Renal pelvis (tissue), 12 donors: ENCODE measurements at places on chromosomes 1 and 21. TPM values are rescaled to one million over a fixed set of nuclear protein-coding genes. Genes with fewer than 3 reads are reported as not detected.

EFHD2 gene
- 11.8 TPM for polyA plus RNA-seq

SELP gene
- polyA plus RNA-seq, result 4.9 TPM

MINDY1 gene
- 54.9 TPM for polyA plus RNA-seq

SERPINC1 gene
- not detected for polyA plus RNA-seq

RASSF5 gene
- polyA plus RNA-seq, result 5.0 TPM

KANK4 gene
- polyA plus RNA-seq, result 24.1 TPM

LACTBL1 gene
- not detected for polyA plus RNA-seq

ATP6V1G3 gene
- 8.4 TPM for polyA plus RNA-seq

PLA2G2E gene
- not detected for polyA plus RNA-seq

UTP25 gene
- 9.1 TPM for polyA plus RNA-seq

F13B gene
- not detected for polyA plus RNA-seq

C1orf198 gene
- polyA plus RNA-seq, result 91.2 TPM

DNAH14 gene
- polyA plus RNA-seq, result 19.0 TPM

DEPDC1 gene
- 14.3 TPM for polyA plus RNA-seq

XCL2 gene
- not detected for polyA plus RNA-seq

LRRC7 gene
- 4.7 TPM for polyA plus RNA-seq

RNU1-1 gene
- polyA plus RNA-seq, result not detected

LRRC52 gene
- not detected for polyA plus RNA-seq

OR2L2 gene
- polyA plus RNA-seq, result 0.10 TPM

HTR6 gene
- 2.7 TPM for polyA plus RNA-seq

ADGRL4 gene
- polyA plus RNA-seq, result 18.5 TPM

OR2L5 gene
- polyA plus RNA-seq, result not detected

SKI gene
- polyA plus RNA-seq, result 57.2 TPM

ADCY10 gene
- polyA plus RNA-seq, result 0.46 TPM

RNU1-3 gene
- polyA plus RNA-seq, result not detected

HAPLN2 gene
- polyA plus RNA-seq, result 0.71 TPM

EDARADD gene
- polyA plus RNA-seq, result 7.5 TPM

TMEM69 gene
- 50.2 TPM for polyA plus RNA-seq

IFNLR1 gene
- 5.8 TPM for polyA plus RNA-seq

TNFSF18 gene
- 0.11 TPM for polyA plus RNA-seq

IRF6 gene
- polyA plus RNA-seq, result 17.6 TPM
